ENCODE measurements at places on chromosomes 7 and 10.

- DNase-seq: no peak
These were observed 164.9 kb downstream of the DGKI start for GRCh38 chr7:137681657-137682562.

DNA sequence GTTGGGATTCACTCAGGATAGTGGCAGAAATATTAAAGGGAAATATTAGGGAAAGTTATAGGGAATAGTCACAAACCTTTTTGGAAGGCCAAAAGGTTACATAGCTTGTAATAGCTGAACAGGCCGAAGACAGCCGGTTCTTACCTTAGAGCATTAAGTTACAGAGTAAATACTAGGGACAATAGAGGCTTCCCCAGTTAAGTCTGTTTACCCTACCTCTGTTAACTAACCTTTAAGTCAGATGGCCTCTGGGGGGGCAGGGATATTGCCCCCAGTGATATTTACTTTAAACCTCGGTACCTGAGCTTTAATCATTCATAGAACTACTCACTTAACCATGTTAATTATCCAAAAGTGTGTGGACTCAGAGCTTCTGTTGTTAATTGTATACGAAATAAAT is 7.4 kb downstream of the POLR1F start:
- DNase-seq: no peak

DNA sequence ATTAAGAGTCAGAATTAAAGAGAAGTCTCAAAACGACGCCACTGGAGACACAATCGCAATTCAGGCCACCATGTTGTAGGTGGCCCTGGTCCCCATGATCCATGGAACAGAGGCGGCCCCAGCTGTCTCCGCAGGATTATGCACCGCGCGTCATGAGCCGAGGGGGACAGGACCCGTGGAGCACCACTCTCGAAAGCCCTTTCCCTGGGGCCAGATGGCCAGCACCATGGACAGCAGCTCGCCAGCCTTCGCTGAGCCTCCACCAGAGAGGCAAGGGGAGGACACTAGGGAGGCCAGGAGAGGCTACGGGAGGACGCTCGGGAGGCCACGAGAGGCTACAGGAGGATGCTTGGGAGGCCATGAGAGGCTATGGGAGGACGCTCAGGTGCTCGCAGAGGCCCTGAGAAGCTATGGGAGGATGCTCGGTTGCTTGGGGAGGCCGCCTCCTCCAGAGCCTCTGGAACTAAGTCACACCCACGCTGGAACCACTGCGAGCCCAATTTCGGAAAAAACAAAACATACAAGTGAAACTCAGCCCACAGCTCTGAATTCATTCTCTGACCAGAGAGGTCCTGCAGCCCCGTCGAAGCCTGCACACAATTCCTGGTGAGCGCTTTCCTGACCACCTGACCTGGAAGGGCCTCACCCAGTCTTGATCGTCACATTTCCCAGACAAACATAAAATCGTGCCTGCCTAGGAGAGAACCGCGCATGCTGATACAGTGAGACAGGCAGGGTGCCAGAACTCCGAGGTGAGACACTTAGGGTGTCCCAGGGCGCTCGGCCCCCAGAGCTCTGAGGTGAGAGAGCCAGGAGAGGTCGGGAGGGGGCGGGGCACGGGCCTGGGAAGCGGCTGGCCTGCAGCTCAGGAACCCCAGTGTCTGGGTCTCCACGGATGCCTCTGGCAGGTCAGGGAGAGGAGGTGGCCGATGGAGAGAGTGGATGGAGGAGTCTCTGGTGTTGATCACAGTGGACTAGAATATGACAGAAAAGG is 224.4 kb downstream of the PTPRN2 start:
- no peak for DNase-seq

DNA sequence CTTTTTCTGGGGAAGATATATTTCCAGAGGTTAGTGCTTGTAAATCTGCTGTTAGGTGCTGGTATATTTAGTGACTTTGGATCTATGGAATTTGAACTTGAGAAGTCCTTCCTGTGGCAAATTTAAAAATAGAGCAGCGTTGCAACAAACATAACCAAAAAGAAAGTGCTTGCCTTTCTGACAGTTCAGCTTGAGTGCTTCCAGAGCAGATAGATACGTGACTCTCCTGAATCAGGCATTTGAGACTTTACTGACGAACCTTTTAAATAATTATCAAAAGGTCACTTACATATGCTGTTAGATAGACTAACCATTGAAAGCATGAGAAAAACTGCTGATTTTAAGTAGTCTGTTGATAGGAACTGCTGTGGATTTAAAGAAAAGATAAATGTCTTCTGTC is 387.5 kb upstream of the LRRTM3 start:
- DNase-seq: no peak

GRCh38 chr10:116780691-116781205 is 38.4 kb upstream of the HSPA12A start:
- DNase-seq: no peak

DNA sequence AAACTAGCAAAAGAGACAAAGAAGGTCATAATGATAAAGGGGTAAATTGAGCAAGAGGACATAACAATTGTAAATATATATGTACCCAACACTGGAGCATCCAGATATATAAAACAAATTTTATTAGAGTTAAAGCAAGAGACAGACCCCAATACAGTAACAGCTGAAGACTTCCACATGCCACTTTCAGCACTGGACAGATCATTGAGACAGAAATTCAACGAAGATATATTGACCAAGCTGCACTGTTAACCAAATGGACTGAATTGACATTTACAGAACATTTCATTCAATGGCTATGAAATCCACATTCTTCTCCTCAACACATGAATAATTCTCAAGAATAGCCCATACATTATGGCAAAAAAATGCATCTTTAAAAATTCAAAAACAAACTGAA is 378.2 kb downstream of the PTPRN2 start:
- no peak for DNase-seq

DNA sequence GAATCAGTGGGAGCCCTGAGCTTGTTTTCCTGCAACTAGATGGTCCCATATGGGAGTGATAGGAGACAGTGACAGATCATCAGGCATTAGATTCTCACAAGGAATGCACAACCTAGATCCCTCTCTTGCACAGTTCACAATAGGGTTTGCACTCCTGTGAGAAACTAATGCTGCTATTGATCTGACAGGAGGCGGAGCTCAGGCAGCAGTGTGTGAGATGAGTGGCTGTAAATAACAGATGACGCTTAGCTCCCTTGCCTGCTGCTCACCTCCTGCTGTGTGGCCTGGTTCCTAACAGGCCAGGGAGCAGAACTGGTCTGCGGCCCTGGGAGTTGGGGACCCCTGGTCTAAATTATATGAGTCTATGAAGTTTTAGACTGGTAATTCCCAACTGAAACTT is 3.9 kb downstream of the MIOS start:
- DNase-seq: no peak

DNA sequence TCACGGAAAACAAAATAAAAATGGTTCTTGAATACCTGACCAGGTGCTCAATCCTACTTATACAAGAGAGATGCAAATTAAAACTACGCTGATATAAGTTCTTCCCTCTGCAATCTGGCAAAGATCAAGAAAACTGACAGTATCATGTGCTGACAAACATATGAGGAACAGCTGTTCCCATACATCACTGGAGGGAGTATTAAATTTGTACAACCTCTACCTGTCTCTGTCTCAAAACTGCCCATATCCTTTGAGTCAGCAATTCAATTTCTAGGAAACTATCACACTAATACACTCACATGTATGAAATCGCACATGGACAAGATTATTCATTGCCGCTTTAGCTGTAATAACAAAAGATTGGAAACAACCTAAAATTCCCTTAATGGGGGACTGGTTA is 11.0 kb upstream of the IL6 start:
- no peak for DNase-seq

- no peak for DNase-seq
These were observed 25.1 kb upstream of the FAM170B start for GRCh38 chr10:49158915-49159314.
